ENCODE measurements at places on chromosomes 2 and 18.

- peak; percentile 71 for DNase-seq
These were observed at the start of gene INPP5D for GRCh38 chr2:233059797-233060500. INPP5D (plus strand) TSS chr2:233060342; CDS start chr2:233060479, 137 bp downstream.

DNA sequence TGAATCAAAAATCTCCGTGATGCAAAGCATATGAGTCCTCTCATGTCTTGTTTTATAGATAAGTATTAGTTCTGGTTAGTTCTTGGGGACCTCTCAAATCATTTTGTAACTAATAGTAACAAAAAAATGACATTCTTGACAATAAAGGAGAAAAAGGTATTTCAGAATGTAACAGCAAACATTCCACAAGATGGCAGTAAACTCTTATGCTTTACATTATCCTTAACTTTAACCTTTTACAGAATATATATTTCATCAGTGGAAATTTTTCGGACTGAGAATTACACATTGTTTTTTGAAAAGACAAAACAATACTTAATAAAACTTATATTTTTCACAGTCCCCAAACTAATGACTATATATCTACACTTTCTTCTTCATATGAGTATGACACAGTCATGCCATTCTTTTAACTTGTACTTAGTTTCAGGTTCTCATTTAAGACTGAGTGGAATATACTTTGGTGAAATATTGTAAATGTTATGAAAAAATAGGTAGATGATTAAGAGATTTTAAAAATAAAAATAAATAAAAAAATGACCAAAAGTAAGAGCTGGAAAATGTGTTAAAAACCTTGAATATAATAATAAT, 142.9 kb upstream of the NXPH2 start:
- peak; percentile 41 for DNase-seq

- DNase-seq, result no peak
These were observed 3.7 kb upstream of the SOCS6 start for GRCh38 chr18:70284976-70285620.

GRCh38 chr2:42744545-42745082, 19.3 kb downstream of the OXER1 start:
- DNase-seq, result no peak

- no peak for DNase-seq
These were observed 204.9 kb downstream of the CDH7 start for GRCh38 chr18:65955747-65956146.

GRCh38 chr2:3406501-3406900, 27.0 kb downstream of the TRAPPC12 start:
- DNase-seq, result no peak

DNA sequence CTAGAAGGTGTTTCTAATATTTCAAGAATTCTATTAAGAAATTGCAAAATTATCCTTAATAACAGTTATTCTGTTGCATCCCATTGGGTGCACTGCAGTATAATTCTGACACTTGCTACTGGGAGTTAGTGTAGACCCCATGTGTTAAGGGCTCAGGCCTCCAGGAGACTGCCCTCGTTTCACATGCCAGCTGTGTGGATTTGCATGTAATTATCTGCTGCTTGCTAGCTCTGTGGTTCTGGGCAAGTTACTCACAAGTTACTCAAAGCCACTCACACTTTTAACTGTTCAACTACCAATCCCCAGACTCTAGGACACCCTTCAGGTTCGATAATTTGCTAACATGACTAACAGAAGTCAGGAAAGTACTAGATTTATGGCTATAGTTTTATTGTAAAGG, 38.6 kb downstream of the ST6GAL2 start:
- DNase-seq, result no peak

DNA sequence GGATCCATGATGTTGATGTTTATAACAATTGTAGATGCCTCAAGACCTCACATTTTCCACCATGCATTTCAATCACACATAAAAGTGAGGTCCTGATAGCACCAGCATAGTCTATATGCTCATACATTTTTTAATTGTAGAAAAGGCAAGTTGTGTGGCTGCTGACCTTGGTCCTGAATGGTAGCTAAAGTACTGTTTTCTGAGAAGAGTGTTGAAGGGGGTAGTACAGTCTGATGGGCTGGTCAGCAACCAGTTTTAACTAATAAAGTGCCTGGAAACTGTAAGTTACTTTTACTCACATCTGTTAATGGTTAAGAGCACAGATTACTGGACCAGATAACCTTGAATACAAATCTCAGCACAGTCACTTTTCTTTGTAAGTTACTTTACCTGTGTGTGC, 15.9 kb downstream of the ZNF638 start:
- DNase-seq, result peak; percentile 30

DNA sequence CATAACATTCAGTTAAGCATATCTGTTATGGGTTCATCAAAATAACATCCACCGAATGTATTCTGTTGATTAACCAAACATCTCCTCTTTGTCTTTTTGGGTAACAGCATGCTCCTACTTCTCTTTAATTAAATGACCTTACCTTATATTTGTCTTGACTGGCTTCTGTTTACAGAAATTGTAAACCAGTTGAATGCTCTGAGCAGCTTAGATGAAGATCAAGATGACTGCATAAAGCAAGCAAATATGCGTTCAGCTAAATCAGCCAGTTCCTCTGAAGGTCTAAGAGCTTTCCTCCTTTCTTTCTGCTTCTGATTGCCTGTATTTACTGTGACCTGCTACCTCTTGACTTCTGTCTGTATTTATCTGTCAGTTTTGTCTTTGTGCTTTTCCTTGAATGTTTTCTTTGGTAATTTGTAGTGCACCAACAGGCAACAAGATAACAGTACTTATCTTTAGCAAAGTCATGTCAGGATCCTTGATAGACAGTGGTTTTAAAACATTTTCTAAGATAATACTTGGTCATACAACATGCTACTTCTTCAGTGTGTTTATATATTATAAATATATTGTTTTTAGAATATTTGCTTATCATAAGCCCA, 152.8 kb downstream of the EHBP1 start:
- no peak for DNase-seq
